Smooth muscle cell of bladder (primary cell): ENCODE measurements at places on chromosomes 11 and 22. TPM values are rescaled to one million over a fixed set of nuclear protein-coding genes. Genes with fewer than 3 reads are reported as not detected.

The CALCA gene
- not detected in 2 replicates for total RNA-seq

The SART1 gene
- total RNA-seq: 60.3 and 78.4 TPM in 2 replicates

The CEND1 gene
- total RNA-seq: 0.28 and 0.85 TPM in 2 replicates

The HOATZ gene
- total RNA-seq: not detected in 2 replicates
